ENCODE measurements at places on chromosomes 2 and 18.
A peak's percentile ranks its signal among the peaks of the same experiment; 100 is the strongest.

GRCh38 chr2:46814160-46814961 lies 101.2 kb downstream of the MCFD2 start:
- no peak for DNase-seq

DNA sequence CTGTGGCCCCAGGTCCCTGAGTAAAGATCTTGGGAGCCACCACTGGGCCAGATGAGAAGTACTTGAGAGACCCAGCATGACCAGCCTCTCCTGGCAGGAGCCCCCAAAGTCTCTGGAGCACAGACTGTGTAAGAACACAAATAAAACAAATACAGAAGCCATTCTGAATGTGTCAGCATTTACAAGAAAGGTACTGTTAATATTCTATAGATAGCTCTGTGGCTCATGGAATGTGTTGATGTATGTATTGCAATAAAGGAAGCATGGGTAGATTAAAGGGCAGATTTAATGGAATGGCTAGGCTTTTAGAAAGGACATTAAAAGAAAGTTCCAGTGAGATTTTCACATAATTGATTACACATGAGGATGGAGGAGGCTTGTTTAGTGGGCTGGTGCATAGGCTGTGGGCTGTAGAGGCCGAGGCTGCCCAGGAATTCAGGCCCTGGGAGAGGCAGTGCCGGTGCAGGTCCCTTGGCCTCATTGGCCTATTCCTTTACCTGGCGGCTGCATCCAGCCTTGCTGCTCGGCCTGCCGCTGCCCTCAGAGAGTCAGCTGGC lies 127.7 kb upstream of the DLX2 start:
- DNase-seq, result no peak

DNA sequence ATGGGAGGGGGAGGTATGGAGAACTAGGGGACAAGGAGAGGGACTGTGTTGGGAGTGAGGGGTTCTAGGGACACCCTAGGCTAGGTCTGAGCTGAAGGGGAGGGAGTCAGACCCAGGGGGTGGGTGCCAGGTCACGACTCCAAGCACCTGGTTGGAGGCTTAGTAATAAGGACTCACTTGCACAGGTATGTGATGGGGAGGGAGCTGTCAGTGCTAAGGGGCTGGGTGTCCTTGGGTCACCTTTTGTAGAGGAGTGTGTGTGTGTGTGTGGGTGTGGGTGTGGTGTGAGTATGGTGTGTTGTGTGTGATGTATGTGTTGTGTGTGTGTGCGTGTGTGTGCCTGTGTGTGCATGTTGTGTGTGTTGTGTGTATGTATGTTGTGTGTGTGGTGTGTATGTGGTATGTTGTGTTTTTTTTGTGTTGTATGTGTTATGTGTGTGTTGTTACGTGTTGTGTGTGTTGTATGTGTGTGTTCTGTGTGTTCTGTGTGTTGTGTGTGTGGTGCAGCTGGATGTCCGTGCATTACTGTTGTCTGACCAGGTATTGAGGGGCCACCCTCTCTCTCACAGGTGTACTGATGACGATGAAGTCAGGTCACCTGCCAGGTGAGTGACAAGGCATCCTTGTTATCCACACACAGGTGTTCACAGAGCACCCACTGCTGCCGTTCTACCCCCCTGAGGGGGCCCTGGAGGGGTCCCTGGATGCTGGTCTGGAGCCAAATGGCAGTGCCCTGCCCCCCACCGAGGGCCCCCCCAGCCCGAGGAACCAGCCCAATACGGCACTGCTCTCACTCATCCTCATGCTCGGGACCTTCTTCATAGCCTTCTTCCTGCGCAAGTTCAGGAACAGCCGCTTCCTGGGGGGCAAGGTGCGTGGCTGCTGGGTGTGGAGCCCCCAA lies 9.8 kb downstream of the SLC4A3 start:
- no peak for DNase-seq

DNA sequence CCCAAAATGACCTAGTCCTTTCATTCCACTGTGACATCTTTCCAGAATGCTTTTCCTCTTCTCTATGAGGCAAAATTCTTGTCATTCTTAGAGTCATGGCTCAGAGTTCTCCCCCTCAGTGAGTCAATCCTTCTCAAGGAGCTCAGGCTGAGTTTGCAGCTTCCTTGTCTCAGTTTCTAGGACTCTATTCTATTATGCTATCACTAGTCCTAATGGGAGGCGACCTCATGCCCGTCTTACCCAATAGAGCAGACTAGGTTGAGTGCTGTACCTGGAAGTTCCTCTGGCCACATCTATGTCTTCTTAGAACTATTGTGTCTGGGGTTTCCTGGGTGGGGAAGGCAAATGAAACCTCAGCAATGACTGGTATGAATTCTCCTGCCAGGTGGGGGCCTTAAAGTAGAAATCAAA lies 51.5 kb downstream of the HAUS1 start:
- peak; percentile 77 for DNase-seq

GRCh38 chr2:65404988-65405697 lies 27.3 kb downstream of the SPRED2 start:
- no peak for DNase-seq

- peak; percentile 86 for DNase-seq
Observed at GRCh38 chr2:79723830-79724229, 211.0 kb downstream of the CTNNA2 start.

DNA sequence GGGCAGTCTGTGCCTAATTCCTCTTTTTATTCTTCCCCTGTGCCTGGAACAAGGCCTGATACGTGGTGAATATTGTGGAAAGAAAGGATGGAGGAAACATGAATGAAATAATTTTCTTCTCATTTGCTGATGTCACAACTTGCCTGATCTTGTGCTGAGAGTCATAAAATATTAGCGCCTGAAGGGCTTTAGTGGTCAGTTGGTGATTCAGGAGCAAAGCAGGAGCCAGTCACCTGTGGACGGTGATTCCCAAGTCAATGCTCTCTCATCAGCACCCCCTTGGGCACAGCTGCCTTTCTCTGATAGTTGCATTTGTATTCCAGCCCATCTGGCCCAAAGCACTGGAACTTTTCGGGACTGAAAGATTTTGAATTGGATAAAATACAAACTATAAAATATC lies 502.6 kb upstream of the RAB12 start:
- DNase-seq, result no peak

DNA sequence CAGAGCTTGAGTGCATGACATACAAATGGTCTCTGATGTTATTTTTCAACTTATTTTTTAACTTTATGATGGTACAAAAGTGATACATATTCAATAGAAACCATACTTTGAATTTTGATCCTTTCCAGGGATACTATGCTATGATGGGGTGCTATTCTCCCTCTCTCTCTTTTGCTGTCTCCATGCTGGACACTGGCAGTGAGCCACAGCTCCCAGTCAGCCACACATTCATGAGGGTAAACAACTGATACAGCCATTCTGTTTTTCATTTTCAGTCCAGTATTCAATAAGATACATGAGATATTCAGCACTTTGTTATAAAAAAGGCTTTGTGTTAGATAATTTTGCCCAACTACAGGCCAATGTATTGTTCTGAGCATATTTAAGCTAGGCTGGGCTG lies 859.3 kb upstream of the KLHL29 start:
- no peak for DNase-seq

All from fibroblast of skin of left quadriceps (primary cell).